GM23338 (cell line): ENCODE measurements at places on chromosomes 3 and 15. TPM values are rescaled to one million over a fixed set of nuclear protein-coding genes. Genes with fewer than 3 reads are reported as not detected.

The GOLGA8H gene
- total RNA-seq: 0.63 and 1.2 TPM in 2 replicates

The CMTM6 gene
- 78.0 and 123 TPM in 2 replicates for total RNA-seq

The FRMD5 gene
- 10.1 and 17.3 TPM in 2 replicates for total RNA-seq

The PLA2G4E gene
- total RNA-seq: not detected in 2 replicates

- DNase-seq: peak; percentile 66
These were observed 1.3 kb downstream of the ELL3 start for GRCh38 chr15:43775411-43775965.
